ENCODE measurements at places on chromosomes 3 and 15.

GRCh38 chr3:186930143-186930640, at the start of gene ST6GAL1:
ST6GAL1 (plus strand) TSS chr3:186930526; CDS start chr3:187042704, 112,178 bp downstream.
- peak; percentile 69 for DNase-seq

- peak; percentile 91 for DNase-seq
Measured at GRCh38 chr3:129502641-129503408, 25.6 kb upstream of the RHO start.

DNA sequence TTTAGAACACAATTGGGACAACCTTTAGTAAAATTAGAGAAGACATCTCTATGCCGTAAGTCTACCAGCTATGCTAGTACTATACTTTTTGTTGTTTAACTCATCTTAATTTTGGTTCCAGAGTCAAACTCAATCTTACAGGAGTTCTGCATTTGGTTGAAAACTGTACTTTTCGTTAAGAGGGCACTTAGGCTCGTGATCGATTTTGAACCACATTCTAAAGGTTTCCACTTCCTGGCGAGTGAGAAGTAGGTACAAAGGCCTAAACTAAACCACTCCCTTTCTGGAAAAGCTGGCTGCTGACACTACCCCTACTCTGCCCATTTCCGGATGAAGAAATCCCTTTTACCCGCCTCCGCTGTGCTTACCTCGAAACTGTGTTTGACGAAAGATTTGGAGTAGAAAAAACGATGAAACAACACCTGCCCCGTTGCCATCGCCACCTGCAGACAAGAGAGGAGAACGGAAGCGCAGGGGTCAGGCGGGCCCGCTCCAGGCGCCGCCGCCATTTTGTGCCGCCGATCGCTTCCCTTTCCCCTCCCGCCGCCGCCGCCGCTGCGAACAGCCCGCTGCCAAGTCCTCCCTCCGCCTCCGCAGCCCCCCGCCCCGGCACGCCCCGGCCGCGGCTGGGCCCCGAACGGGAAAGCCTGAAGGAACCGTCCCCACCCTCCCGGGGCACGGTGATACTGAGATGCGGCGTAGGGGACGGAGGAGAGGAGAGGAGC, 748 bp downstream of the CCNL1 start:
- DNase-seq: peak; percentile 96

DNA sequence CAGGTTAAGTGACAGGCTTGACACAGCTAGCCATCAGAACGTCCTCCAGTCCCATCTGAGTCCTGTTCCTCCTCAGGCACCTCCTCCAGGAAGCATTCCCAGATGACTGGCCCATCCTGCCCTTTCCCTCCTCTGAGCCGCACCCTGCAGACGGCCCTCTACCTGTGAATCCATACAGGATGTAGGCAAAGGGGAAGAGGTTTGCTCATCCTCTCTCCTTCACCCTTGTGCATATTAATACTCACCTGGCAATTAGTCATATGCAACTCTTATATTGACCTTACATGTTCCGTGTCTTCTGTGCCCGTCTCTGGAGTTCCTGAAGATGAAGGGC, 61.9 kb downstream of the SMAD3 start:
- no peak for DNase-seq

- DNase-seq: no peak
Measured at GRCh38 chr3:24052446-24052845, 107.4 kb downstream of the NR1D2 start.

- DNase-seq: no peak
Measured at GRCh38 chr3:191343115-191343514, 12.8 kb upstream of the UTS2B start.

DNA sequence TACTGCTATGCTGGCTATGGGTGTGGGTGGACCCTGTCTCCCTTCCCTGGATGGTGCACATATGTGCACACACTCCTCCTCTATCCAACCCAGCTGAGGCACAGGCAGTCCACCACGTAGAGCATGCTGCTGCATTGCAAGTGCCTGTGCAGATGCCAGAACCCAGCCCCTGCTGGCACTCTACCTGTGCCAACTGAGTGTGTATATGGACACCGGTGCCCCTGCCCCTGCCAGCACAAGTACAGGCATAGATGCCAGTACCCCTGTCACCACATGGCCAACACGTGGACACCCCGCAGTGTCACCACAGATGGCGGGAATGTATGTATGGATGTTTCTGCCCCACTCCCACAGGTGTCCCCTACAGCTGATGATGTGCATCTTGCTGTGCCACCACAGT, 216.5 kb downstream of the ISL2 start:
- no peak for DNase-seq

GRCh38 chr3:20997183-20997582, 753.8 kb downstream of the ZNF385D start:
- DNase-seq: no peak

- no peak for DNase-seq
Measured at GRCh38 chr3:142165194-142165593, 15.8 kb upstream of the TFDP2 start.

GRCh38 chr15:29962407-29962806, 120.3 kb upstream of the GOLGA8J start:
- DNase-seq: no peak

GRCh38 chr3:32447865-32448400, 54.7 kb downstream of the CMTM6 start:
- no peak for DNase-seq

- DNase-seq: no peak
Measured at GRCh38 chr3:38153221-38153620, 12.1 kb upstream of the OXSR1 start.

DNA sequence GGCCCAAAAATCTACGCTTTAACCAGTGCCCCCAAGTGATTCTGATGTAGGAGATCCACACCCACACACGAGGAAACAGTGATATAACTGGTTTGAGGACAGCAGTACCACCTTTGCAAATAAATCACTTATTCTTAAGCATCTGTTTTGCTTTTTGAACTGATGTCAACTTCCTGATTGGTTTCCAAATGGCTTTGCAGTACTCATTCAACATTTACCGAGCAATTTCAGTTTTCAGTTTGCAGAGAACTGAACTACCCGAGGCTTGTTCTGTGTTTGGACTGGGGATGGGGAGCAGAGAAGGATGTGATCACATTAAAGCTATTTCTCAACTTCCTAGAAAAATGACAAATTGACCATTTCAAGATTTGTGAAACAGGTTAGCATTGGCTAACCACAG, 1.1 kb upstream of the GYG1 start:
- no peak for DNase-seq

DNA sequence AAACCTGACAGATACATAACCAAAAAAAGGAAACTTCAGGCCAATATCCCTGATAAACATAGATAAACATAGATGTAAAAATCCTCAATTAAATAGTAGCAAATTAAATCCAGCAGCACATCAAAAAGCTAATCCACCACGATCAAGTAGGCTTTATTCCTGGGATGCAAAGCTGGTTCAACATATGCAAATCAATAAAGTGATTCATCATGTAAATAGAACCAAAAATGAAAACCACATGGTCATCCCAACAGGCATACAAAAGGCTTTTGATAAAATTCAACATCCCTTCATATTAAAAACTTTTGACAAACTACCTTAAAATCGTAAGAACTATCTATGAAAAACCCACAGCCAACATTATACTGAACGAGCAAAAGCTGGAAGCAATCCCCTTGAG, 882.2 kb downstream of the NTRK3 start:
- DNase-seq: no peak

- no peak for DNase-seq
Measured at GRCh38 chr3:117356091-117356705, 646.6 kb downstream of the TUSC7 start.

DNA sequence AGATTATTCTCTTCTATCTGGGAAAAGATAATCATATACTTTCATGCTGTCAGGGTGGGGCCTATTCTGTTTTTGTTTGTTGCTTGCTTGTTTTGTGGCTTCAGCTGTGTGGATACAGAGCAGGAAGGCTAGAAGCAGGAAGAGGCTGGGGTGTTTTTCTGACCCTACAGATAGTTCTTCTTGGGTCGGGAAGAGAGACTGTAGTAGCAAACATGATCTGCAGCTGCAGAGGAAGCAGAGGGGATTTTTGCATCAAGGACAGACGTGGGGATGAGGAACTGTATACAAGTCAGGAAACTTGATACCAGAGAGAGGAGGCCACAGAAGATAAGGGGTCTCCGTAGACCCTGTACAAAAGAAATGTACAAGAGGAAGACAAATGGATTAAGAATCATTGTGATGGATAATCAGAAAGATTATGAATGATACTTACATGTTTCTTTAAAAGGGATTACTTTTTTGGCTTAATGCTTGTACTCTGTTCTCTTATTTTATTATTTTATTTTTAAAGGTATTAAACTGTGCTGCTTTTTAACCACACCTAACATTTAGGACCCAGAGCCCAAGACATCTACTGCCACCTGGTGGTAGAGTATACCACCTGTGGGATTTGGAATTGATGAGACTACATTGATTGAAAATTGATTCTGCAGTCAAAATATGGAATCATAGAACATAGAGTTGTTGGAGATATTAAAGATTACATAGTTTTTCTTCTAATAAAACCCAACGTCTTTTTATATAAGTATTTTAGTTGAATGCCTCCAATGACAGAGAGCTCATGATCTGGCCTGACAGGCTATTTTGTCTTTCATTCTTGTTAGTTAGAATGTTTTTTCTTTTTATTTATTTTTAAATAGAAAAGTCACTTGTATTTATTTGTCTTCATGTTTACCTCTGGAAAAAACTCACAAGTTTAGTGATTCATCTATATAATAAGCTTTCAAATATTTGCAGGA, 87.3 kb upstream of the ROPN1 start:
- DNase-seq: peak; percentile 58

GRCh38 chr15:66598095-66598815, 32.5 kb upstream of the LCTL start:
- DNase-seq: no peak

DNA sequence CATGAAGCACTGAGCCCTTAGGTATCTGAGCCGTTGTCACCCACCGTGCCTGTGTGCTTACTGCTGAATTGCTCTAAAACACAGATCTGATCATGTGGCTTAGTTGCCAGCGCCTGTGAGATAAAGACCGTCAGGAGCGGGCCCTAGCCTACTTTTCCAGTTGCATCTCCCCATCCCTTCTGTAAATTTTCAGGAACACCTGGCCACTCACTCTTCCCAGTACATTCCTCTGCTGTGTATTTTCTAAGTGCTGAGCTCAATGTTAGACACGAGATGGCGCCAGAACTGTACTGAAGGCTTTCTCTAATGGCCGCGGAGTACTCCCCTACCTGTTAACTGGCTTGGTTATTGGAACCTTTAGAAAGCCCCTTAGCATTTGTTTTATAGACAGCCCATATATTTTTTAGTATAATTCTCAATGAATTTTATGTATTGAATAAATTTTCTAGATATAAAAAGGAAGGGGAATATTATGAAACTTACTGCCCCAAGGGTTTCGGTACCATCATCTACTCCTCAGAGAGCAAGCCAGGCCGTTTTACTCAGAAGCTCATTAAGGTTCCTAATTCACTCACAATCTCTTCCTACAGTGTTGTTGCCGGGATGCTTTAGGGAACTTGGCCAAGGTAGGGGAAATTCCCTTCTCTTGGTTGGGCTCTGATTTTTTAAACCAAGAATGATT, 16.7 kb upstream of the WNT7A start:
- peak; percentile 76 for DNase-seq

DNA sequence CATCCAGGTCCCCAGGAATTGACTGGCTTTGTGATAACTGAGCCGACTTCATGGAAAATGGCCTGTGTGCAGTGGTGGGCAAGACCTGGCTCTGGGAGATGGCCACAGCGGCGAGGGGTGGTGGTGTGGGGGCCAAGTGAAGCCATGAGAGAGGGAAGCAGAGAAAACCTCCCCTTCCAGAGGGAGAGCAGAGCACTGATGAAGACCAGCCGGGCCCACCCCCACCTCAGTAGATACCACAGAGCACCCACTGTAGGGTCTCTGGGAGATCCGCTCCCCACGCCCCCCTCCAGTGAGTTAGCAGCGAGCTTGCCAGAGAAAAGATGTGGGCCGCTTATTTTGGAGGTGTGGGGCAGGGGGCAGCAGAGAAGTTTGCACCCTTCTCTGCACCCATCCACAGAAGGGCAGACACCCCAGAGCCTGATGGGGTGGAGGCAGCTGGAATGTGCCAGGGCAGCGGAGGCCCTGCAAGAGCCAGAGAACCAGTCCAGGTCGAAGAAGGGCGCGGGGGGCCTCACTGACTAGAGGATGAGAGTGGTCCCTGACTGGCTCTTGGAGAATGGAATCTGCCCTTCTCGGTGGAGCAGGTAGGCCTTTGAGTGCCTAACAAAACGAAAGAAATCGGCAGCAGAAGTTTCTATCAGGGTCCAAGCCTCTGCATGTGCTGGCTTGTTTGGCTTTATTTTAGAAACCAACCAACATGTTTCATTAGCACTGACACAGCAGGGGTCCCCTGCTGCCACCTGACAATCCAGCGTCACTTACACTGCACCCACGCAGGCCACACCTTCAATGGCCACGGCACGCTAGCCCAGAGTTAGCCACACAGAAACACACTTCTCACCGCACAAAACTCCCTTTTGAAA, 28.3 kb downstream of the MELTF start:
- DNase-seq: no peak

GRCh38 chr3:38327335-38328009, 19.1 kb upstream of the XYLB start:
- no peak for DNase-seq

DNA sequence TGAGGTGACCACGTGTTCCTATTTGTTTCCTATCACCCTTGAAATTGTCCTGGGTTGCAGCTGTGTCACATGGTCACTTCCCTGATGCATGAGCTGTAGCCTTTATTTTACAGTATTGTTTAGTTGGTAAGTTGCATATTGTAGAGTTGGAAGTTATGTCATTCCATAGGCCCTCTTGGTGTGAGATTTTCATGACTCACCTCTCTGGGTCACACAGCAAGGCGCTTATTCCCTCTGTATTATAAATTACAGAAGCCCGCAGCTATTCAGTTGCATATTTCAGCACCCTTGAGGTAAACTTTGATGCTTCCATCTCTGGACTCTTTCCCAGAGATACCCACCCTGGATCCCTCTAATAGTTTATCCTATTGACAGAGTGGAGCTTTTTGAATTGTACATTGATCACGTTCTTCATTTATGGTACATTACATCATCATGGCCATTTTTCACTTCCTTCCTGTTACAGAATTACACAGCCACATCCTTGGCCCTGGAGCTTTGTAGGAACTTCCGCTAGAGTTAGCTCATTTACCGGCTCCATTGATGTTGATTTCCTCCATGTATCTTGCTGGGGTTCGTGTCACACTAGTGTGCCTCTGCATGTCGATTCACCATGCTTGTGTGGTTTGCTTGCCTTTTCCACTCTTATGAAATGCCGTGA, 543.1 kb upstream of the RGMA start:
- no peak for DNase-seq

DNA sequence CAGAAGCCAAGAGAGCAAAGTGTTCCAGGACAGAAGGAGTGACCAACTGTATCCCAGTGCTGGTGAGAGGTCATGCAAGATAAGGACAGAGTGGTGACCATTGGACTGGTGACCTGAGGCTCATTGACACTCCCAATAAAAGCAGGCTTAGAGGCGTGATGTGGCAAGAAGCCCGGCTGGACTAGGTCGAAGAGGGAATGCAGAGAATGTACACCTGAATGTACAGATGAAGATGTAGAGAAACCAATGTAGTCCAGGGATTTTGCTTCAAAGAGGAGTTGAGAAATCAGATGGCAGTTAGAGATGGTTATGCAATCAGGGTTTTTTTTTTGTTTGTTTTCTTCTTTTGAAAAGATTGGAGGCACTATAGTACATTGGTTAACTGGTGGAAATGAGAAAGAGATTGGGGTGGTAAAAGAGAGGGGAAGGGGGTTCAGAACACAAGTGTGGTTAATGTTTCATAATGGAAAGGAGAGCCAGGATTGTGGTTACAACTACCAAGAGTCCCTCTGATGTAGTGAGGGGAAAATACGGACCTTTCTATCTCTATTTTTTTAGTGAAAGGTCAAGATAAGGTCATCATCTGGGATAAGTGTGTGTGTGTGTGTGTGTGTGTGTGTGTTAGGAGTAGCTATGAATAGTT, 23.3 kb downstream of the ST3GAL6 start:
- DNase-seq: no peak
